ENCODE measurements at places on chromosomes 4 and X.
A peak's percentile ranks its signal among the peaks of the same experiment; 100 is the strongest.

DNA sequence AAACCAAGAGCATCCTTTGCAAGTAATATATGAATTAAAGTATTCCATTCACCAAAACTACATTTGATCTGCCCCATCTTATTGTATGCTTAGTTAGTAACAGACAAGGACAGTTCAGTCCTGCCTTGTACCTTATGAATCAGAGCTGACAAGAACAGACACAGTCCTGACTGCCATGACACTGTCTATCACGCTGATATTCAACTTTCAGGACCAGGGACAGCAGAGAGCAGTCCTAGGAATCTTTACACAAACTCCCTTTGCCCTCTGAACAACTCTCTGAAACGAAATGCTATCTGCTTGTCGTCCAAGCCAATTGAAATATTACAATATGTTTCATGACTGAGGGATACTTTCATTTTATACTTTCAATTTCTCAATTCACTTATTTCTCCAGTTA lies 268.6 kb upstream of the VCX start:
- DNase-seq = no peak

DNA sequence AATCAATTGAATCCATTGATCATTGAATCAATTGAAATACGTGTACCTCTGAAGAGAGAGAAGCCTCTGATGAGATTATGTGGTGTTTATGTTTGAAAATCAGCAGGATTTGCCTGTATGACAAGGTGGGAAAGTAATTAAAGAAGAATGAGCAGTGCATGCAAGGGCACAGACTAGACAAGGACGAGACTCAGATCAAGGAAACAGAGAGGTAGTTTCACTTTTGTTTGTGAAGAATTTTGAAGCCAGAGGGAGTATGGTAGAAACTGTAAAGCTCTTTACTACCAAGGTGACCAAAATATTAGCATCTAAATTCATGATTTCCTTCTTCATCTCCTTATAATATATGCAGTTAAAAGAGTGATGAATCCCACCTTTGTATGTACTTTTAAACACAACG lies 1830.0 kb upstream of the IGFBP7 start:
- DNase-seq = no peak

DNA sequence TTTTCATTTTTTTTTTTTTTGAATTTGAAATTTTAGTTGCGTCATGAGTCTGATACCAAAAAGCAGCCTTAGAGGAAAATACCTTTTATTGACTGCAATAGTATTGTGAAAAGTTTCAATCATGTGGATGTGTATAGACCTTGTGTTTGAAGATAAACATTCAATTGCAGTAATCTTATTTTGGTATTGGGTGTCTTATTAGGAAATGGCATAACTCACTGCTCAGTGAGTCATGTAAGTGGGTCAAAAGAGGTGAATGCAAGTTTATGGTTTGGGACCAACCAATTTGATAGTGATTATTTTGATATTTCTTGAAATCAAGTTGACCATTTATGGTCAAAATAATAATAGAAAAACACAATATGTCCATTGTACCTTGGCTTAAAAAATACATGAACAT lies 627.8 kb upstream of the SLIT2 start:
- DNase-seq = no peak

DNA sequence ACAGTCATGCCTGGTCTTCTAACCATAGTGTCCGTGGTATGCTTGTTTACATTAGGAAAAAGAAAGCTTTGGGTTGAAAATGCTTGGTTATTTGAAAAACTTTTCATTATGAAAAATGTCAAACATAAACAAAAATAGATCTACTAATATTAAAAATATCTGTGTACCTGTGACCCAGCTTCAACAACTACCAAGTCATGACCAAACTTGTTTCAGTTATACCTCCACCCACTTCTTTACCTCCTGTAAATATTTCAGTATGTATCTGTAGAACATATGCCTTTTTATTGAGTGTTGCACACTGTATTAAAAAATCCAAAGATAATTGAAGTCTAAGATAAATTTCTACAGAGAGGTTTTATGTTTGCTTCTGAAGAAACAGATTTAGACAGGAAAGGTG lies 153.7 kb upstream of the GYPA start:
- no peak for DNase-seq

DNA sequence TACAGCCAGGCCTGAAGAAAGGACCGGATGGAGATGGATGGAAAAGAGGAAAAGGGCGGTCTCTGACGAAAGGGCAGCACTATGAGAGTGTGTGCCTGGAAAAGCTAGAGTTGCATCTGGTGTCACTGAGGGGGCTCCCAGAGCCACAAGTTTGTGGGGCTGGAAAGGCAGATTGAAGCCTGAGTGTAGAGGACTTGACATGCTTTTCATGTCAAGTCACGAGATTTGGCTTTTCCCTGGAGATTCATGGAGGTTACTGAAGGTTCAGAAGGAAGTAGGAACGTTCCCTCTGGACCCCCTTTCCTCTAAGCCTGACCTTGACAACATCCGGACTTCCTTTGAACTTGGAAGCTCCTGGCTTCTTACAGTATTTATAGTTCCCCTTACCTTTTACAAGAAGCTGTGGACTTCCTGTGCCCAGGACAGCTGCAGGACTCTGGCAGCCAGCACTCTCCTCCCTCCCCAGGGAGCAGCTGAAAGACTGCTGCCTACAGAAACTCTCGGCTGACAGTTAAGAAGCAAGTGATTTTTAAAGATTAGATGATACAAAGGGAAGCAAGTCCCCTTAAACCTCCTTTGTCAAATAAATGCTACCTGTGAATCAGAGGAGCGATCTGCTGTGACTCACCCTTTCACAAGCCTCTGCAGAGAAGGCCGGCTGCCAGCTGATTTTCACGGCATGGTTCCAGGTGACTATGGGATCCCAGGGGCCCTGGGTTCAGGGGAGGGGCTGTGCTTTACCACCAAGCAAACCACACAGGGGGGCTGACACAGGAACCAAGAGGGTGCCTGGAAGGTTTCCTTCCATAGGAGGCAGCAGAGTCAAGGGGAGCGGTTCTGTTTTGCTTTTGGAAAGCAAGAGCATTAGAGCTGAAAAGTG lies 72.9 kb upstream of the STIM2 start:
- DNase-seq = peak; percentile 45

DNA sequence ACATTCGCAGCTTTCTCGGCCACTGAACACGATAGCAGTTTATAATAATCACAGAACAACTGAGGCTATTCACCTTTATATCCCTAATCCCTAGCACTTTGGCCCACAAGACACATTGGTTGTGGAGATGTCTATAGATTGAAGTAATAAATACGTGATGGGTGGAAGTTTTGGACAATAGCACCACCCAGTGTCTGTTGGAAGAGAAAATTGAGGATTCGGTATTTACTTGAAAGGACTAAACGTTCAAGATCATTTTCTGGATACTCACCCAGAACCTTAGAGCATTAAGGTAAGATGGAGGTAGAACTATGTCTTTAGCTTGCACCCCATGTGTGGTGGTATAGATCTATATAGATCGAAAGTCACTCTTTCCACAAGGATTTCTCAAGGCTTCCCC lies 787 bp upstream of the TMSB15A start:
- DNase-seq = no peak

DNA sequence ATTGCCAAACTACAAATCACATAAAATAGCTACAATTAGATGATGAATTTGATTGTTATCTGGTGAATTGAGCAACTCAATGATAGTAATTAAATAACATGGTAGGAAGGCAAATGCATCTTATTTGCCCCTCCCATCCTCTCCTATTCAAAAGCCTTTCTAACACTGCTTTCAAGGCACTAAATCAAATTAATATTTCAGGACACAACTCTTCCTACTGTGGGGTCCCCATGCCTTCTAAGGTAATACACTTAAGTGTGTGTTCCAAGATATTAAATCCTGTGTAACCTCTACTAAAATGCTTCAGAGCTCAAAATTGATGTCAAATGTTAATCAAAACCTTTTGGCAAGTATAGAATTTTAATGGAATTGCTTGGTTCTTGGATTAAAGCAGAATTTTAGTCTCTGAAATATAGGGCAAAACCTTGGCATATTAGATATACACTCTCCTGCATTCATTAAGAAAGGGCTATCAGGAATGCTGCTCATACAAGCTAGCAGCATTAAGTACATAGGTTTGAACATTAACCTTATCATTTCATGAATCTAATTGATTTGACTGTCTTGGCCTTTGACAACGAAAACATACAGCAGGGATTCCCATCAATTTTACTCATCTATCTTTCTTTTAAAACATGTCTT lies 371.8 kb upstream of the GALNTL6 start:
- no peak for DNase-seq

DNA sequence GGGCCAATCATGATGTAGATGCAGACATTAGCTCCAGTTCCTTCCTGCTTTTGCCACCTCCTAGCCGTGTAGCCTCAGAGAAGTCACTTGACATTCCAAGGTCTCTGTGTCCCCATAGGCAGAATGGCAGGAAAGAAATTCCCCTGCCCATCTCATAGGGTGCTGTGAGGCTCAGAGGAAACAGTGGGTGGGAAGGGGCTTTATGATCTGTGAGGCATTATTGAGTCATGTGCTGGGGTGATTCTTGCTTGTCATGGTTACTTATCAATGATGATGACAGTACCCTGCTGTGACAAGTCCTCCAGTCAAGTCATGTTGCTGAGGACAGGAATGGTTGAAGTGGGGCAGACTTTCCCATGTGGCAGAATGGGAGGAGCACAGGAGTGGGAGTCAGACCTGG lies 63.7 kb downstream of the MSX1 start:
- no peak for DNase-seq

- no peak for DNase-seq
These were observed 130.2 kb upstream of the MID1 start for GRCh38 chrX:10750581-10750980.

- DNase-seq = no peak
These were observed 2.8 kb downstream of the PSMD10 start for GRCh38 chrX:108088511-108088910.

GRCh38 chr4:6252051-6252450 lies 17.6 kb upstream of the WFS1 start:
- DNase-seq = no peak

DNA sequence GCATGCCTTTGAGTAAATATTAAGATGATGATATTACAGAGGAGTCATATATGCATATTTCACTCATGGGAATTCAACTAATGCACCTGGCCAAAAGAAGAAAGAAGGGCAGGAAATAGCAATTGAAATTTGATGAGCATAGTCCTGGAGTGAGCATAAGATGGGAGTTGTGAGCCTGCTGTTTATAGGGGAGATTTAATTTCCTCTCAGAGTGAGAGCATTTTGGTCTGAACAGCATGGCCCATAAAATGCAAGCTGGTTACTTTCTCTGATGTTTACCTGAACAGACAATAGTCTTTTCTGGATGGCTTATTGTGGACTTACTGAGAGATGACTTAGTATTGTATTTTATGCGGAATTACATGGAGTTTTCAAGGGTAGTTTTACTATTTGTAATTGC lies 53.6 kb downstream of the FHIP1A start:
- no peak for DNase-seq

GRCh38 chr4:86114563-86114962 lies 245.3 kb downstream of the MAPK10 start:
- no peak for DNase-seq

DNA sequence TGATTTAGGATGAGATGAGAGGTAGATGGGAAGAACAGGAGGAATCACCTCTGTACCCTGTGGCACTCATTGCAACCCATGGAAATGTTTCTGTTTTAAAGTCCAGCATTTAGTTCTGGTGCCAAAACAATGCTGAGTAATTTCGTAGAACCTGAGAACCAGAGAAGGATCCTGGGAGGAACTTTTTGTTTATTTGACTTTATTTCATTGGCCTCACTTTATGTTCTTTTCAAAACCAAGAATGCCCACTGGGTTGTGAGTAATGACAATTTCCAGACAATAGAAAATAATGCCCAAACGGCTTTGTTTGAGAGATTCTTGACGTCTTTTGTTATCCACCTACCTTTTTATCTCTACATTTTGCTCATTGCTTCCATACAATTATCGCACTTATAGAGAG lies 111.3 kb downstream of the SHROOM3 start:
- DNase-seq = no peak

DNA sequence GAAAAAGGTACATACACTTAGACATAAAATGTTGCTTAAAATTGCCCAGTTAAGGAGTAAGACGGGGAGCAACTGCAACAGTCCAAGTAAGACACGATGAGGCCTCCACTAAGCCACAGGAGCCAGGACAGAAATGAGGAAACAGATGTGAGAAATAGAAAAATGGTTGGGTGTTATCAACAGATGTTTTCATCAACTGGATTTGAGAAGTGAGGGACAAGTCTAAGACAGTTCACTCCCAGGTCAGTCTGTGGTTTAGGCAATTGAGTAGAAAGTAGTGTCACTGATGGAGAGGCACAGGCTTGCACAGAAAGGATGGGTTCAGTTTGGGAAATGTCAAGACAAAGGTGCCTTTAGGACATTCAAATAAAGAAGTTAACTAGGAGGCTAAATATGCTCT lies 23.5 kb upstream of the PHF8 start:
- DNase-seq = no peak

DNA sequence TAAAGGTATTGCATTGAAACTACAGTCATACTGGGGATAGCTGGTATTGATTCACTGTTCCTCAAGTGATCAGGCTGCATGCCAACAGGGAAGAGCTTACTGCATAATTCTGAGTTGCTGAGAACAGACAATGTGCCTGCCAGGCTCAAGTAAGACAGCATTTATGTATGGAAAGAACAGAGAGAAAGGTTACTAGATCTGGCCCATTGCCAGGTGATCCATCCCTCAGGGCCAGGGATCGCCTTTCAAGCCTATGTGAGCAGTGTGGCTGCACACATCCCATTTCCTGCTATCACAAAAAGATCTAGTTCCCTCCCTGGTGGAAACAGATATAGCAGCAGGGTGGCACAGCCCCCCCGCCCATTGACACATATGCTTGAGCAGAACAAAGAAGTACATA lies 254.0 kb downstream of the TMA16 start:
- no peak for DNase-seq

GRCh38 chrX:132614297-132614696 lies 125.5 kb upstream of the MBNL3 start:
- no peak for DNase-seq

DNA sequence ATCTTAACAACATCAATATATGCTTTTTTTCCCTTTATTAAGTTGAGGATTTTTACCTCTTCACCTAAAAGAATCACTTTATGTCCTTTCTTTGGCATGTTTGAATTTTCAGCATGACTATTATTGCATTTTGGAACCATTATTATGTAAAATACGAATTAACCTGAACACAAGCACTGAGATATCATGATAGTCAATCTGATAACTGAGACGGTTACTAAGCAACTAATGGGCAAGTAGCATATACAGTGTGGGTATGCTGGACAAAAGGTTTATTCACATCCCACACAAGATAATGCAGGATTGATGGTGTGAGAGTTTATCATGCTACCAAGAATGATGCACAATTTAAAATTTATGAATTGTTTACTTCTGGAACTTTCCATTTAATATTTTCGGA lies 24.6 kb upstream of the GLRA3 start:
- DNase-seq = no peak

Measured in activated naive CD4-positive, alpha-beta T cell treated with anti-CD3 and anti-CD28 coated beads, Interleukin-2, amount 50 U/mL, for 16 hours (primary cell).